Activated CD4-positive, alpha-beta T cell treated with anti-CD3 and anti-CD28 coated beads for 48 hours (primary cell): ENCODE measurements at places on chromosomes 6 and 20.

DNA sequence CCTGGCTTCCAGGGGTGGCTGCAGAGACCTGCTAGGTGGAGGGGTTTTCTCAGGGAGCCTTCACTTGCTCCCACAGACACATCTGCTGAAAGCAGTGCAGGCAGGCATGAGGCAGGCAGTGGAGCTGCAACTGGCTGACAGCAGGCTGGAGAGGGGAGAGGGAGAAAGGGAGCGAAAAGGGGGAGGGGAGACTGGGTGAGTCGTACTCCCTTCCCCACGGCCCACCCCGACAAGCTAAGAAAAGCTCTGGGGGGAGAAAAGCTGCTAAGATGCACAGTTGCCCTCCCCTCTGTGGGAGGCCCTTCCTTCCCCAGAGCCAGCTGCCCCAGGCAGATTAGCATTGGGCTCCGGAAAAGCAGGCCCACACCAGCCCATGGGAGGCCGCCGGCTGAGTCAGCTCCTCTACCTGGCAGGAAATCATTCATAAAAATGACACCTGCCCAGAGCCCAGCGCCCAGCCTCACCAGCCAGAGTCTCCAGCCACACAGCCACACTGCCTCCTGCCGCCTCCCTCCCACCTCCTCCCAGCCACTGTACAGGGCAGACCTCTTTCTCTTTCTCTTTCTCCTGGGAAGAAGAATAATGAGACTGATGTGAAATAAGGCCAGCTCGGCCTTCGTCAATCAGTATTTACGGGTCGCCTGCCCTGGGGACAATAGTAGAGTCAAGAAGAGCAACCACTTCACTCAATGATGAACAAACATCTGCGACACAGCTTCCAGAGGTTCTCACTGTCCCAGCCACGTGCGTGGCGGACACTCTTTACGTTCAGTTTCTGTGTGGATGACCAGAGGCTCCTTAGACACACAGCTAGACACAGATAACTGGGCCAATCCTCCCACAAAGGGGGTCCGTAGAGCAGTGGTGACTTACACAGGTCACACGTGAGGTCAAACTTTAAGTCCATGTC, 7.7 kb upstream of the C20orf203 start:
- peak; percentile 14 for DNase-seq

DNA sequence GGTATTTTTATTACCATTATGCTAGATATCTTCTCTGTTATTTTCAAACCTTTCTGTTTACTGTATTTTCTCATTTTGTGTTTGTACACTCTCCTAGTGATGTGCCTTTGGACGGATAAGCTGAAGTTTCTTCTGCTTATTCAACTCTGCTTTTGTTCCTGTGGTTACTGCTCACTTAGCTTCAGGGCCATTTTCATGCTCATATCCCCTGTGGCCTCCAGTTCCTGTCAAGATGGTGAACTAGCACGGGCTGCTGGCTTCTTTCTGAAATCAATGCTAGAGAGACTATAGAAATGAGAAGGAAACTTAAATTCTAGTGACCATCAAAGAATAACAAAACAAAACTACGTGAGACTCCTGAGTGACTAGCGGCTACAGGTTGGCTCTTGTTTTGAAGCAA, 6.8 kb upstream of the CST8 start:
- DNase-seq, result no peak

DNA sequence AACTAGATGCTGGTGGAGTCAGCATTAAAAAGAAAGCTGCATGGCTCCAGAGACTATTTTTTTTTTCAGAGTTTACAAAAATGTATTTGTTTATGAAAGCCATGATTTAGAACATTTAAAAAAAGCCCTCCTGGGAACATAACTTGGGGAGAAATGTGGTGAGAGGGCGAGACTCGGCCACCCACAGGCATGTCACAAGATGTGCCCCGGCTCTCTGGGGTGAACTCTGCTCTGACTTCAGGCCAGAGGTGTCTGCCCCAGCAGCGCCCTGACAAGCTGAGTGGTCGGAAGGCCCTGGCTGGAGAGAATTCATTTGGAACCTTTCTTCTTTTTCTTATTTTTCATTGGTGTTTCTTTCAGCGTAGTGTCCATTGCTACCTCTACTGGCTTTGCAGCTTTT, 21.7 kb upstream of the RFPL4B start:
- DNase-seq, result no peak

- no peak for DNase-seq
These were observed 491.9 kb upstream of the SOX4 start for GRCh38 chr6:21101694-21102093.

DNA sequence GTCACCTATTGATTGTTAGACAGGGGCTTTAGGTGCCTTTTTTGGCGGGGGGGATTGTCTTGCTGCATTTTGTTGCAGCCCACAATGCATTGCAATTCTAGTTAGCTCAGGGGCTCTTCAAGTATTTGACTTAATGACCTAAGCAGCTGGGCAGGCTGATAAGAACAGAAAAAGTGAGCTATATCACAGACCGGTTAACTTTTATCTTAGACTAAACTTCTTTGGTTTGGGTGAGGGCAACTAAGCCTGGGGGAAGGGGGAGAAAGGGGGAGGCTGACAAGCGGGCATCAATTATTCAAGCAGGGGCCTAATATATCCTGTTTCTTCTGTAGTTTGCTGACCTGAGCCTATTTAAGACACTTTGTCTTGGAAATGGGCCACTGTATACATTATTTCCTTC, 66.0 kb upstream of the GPR6 start:
- no peak for DNase-seq

DNA sequence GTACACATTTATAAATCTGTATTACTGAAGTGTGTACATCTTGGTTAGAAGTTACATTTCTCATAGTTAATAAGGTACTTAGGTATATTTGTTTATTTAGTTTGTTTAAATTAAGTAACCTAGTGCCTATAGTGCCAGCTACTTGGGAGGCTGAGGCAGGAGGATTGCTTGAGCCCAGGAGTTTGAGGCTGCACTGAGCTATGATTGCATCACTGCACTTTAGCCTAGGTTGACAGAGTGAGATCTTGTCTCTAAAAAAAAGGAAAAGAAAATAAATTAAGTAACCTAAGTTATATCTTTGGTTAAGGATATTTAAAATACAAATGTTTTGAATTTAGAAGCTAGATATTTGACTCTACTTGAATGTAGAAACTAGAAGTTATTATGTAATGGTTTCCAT, 9.5 kb upstream of the AFG1L start:
- no peak for DNase-seq

DNA sequence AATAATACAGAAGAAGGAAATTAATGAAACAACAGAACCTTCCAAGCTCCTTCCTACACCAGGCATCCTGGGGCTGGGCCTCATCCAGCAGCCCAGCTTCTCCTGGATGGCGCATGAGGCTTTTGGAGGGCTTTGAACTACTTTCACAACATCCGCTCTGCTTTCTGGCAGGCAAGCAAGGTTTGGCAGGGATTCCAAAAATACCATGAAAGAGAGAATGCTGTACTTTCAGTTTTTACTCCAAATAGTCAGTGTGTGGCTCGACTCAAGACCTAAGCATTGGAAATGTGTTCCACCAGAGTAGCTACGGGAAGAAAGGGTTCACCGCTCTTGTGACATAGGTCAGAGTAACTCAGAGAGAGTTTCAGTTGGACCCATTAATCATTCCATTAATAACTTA, 125.4 kb downstream of the OPRM1 start:
- no peak for DNase-seq

DNA sequence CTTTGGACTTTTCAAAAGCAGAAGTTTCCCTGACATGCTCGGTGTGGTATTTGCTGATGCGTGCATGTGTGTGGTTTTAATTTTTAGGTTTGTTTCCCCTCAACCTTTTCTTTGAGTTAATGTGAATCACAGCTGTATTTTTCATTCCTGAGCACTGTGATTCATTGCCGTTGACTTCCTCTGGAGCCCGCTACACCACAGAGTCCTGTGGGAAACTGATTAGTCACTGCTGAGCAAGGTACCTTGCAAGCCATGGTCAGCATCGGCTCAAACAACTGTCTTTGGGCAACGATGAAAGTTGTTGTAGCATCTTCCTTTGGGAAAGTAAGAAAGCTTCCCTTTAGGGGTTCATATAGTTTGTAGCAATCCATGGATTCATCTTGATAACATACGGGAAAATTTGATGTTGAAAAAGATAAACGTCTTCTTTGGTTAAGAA, 57.5 kb downstream of the RIN2 start:
- peak; percentile 4 for DNase-seq

- no peak for DNase-seq
These were observed 241.2 kb downstream of the TTLL2 start for GRCh38 chr6:167565884-167566599.

GRCh38 chr20:22768266-22769178, 184.2 kb upstream of the FOXA2 start:
- no peak for DNase-seq
